ENCODE measurements at places on chromosomes 1 and 21.

GRCh38 chr1:156740237-156740740, 599 bp downstream of the MRPL24 start:
- no peak for DNase-seq

DNA sequence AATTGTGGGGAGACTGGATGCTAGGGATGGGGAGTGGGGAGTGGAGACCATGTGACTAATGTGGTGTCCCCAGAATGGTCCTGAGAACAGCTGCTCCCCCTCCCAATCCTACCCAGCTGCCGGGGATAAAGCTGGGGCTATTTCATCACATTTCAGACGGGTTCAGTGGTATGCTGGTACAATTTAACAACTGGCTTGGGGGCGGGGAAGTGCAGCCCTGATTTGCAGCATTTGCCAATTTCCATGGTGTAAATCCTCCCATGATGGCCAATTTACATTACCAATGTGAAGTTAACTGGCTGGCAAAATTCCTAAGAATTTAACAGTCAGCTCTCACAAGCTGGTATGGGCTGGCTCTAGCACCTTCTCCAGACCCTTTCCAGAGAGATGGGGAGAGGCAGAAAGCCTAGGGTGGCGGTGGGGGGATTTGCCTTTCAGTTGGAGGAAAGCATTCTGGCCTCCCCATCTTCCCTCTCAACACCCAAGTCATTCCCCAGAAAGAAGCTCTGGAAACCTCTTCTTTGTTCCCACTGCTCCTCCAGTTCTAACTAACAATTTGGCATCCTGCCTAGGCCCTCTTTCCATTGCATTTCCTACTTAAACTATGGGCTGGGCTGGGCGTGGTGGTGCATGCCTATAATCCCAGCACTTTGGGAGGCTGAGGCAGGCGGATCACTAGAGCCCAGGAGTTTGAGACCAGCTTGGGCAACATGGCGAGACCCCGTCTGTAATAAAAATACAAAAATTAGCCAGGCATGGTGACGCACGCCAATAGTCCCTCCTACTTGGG, 11.3 kb upstream of the ADGRB2 start:
- no peak for DNase-seq

DNA sequence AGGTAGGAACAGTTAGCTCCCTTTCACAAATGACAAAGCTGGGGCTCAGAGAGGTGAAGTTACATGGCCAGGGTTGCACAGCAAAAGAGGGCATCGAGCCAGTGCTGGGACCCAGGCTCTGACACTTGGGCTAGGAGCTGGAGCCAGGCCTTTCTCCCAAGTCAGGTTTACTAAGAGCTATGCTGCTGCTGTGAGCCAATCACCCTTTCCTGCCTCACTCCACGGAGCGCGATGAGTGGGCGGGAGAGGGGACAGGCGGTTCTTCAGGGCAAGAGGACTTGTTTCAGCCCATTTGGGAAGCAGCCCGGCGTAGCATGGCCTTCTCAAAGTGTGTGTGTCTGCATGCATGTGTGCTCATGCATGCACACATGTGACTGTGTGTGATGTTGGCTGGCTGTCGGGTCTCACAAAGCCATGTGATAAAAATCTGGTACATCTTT, 10.6 kb downstream of the ID3 start:
- DNase-seq = no peak

GRCh38 chr1:171910786-171911185, 69.5 kb downstream of the DNM3 start:
- DNase-seq = no peak

- DNase-seq = peak; percentile 31
Measured at GRCh38 chr1:26358411-26359384, 4.8 kb upstream of the CRYBG2 start.

GRCh38 chr1:200036619-200037270, 9.2 kb downstream of the NR5A2 start:
- no peak for DNase-seq

GRCh38 chr1:231678011-231678432, 51.4 kb downstream of the DISC1 start:
- no peak for DNase-seq

DNA sequence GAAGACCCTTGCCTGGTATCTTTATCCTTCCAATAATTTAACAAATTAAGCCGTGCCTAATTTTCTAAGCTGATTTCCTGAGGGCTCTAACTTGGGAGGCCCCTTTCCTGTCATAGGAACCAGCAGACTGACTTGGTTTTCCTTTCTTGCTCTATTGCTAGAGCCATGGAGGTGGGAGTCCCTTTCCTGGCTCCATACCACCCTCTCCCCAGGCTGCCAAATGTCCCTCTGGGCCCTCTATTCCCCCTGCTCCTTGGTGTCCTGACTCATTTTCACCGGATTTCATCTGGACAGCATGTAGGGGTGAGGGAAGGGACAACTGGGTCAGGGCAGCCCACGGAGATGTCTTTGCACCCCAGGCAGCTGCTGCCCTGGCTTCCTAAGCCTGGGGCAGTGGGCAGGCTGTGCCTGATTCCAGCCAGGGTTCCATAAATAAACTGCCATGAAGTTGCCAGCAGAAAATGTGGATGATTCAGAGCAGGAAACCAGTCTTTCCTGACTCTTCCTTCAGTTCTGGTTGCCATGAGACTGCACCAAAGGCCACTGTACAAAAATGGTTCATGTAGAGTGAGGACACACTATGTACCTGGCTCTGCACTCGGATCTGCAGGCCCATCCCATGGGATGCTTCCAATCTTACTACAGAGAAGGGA, 38.0 kb upstream of the SERBP1 start:
- DNase-seq = no peak

GRCh38 chr1:183889095-183889494, 84.2 kb downstream of the RGL1 start:
- no peak for DNase-seq

DNA sequence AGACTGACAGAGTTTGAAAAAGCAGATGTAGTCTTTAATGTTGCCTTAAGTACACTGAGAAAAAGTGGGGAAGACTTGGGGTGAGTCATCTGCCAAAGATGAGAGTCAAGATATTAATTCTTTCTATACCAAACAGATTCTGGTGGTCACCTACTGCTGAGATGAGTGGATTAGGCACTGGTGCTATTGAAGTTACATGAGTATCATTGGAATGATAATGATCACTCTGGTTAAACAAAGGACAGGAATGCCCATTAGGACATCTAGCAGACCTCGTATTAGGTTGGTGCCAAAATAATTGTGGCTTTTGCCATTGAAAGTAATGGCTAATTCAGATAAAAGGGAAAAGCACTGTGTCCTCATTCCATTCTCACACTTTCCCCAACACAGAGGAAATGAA, 1588.9 kb downstream of the KCNT2 start:
- DNase-seq = no peak

DNA sequence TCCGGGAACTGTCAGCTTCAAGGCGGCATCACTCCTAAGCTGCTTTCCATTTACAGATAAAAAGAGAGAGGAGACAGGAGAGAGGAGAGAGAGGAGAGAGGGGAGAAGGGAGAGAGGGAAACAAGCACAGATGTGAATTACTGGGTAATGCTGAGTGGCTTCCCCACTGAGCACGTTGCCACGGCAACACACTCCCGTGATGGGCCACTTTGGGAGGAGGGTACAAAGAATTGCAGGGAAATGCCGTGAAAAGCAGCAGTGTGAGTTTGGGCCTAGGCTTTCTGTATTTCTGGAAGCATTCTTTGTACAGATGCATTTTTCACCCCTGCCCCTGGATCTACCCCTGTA, 128.0 kb upstream of the IRF2BP2 start:
- no peak for DNase-seq

DNA sequence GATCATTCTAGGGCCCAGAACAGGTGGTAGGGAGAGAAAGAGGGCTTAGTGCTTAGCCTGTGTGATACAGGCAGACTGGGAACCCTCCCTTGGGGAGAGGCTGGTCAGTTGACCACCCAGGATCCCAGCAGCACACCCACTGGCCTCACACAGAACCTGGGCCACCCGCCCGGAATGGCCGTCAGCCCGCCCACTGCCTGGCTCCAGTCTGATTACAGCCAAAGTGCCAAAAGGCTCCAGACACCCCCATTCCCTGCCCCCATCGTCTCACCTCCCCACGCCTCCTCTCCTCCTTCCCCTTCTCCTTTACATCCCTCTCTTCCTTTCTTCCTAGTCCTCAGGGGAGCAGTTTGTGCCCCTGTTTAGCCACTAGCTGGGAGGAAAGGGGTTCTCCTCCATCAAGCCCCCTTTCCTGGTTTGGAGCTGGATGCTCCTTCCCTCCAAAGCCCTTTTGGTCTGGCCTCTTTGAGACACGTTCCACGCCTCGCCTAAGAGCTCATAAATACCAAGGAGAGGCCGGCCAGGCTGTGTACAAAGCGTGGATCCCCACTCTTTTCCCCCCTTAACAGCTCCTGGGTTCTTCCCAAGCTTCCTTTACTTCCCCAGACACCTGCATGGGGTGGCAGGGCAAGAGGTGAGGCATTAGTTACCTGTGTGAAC, 4.6 kb upstream of the WNT2B start:
- DNase-seq = no peak

DNA sequence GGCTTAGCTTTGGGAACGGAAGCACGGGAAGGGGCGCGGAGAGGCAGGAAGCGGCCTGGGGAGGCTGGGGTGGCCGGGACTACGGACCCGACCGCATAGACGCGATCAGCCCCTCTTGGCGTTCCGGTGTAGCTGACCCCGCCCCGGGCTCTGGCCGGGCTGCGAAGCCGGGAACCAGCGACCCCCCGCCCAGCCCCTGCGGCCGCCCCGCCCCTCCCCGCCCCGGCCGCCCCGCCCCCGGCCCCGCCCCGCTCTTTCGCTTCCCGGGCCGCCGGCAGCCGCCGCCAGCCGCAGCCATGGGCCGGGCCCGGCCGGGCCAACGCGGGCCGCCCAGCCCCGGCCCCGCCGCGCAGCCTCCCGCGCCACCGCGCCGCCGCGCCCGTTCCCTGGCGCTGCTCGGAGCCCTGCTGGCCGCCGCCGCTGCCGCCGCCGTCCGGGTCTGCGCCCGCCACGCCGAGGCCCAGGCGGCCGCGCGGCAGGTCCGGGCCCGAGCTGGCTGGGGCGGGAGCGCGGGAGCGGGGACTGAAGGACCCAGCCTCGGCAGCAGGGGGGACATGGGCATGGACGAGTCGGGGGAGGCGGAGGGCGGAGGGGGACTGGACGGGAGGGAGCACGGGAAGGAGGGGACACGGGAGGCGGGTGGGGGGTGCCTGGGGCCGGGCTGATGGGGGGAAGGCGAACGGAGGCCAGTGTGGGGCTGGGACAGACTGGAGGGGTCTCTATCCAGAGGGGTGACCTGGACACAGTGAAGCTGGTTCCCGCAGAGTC, at the start of gene SELENON:
TSS of gene SELENON (plus strand) at position 259 of the 768 bp plus-strand sequence. CDS start at position 297, 38 bp downstream.
- peak; percentile 42 for DNase-seq

DNA sequence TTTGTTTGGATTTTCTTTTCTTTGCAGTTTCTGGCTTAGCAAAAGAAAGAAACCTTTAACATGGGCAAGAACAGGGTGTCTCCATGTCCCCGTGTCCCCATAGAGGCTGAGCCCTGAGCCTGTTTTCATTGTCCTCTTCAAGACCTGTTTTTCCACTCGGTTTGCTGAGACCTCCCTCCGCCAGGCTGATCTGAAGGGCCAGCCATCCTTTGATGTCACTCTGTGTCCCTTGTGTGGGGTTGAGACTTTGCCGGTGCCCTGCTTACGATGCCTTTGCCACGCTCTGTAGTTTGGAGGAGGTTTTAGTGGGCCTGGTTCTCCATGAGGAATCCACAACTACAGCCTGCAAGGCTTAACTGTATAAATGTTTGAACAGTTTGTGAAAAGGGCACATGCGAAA, 23.8 kb downstream of the IFNGR2 start:
- DNase-seq = no peak

DNA sequence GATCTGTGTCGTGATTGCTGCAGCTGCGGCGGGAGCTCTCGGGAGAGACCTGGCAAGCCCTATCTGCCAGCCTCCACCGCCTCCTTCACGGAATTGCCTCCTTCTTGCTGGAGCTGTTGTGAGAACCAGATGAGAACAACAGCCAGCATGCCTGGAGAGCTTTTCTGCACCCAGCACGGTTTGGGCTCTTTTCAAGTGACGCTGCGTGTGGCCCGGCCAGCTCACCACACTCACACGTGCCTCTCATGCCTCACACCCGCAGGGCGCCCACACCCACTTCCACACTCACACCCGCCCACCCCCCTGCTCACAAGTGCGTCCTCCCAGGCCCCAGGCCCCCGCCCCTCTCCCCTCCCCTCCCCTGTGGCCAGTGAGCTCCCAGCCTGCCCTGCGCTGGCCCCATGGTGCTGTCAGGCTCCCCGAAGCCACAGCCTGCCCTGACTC, 135.7 kb upstream of the RUNX3 start:
- DNase-seq = no peak
